ENCODE measurements at places on chromosomes 2 and 18.

- no peak for DNase-seq
These were observed 307.2 kb upstream of the MMADHC start for GRCh38 chr2:149894760-149895159.

DNA sequence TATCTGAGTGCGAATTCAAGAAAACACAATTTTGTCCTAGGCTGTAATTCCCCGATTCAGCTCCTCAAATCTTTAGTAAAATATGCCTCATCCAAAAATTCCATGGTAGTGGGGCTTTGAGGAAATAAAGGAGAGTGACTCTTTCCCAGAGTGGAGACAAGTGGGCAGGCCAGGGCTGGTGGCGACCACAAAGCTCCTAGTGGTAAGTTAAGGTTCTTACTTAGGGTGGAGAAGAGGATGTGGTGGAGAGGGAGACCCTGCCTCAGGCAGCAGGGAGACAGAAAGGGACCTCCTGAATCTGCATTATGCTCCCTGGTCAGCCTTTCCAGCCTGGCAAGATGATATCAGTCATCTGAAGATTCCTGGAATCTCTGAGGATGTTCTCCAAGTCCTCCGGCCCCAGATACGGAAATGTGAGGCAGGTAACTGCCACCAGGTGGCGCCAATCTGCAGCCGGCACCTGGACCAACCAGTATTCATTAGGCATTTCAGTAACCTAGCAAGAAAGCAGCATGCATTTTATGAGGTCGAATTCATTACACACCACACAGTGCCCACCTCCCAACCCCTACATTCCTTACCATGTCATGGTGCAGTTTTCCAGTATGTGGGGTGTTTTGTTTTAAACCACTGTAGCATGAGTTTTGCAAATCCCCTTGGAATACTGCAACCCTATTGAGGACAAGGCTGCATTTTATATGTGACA, 106.4 kb downstream of the POLE4 start:
- DNase-seq, result no peak

DNA sequence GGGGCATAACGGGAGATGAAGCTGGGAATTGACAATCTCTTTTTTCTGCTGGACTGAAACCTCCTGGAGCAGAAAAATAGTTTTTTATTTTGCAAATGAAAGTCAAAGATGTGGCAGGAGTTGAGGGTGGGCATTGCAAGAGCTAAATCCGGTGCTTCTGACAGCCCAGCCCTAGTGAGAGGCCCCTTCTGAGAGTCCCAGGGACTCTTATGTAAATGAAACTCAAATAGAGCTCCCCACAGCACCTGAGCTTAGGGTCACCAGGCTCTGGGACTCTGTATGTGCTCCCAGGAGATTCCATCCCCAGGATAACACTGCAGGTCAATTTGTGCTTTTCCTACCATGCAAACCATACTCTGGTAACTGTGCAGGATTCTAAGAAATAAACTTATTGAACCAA, 192.8 kb downstream of the ANKRD30B start:
- no peak for DNase-seq

DNA sequence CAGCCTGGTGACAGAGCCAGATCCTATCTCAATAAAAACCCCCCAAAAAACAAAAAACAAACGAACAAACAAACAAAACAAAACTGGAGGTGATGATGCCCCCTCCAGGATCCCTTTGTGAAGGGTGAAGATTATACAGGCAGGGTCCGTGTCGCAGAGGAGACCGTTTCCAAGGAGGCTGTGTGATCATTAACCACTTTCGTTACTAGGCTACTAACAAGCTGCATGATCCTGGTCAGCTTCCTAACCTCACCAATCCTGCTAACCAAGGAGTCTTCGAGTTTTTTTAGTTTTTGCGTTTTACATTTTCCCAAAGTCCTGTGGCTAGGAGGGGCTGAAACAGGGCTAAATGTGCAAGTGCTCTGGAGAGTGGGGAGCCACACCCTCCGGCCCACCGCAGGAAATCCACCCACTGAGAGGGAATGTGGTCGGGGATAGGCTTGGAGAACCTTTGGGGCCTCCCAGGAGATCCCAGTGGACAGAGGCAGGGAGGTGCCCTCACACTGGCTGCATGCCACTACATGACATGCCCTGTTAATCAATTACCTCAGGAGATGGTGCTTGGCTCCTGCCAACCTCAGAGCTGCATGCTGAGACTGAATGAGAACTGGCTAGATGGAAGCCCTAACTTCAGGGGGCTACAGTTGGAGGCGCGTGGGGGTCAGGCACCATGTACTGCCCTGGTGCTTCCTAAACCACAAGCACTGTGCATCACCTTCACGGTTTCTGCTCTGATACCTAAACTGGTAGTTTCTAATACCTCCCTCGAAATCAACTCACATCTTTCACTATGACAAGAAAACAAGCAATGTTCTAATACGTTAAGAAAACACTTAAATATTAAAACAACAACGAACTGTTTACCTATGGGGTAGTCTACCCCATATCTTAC, 67.5 kb upstream of the RGPD5 start:
- DNase-seq, result no peak

DNA sequence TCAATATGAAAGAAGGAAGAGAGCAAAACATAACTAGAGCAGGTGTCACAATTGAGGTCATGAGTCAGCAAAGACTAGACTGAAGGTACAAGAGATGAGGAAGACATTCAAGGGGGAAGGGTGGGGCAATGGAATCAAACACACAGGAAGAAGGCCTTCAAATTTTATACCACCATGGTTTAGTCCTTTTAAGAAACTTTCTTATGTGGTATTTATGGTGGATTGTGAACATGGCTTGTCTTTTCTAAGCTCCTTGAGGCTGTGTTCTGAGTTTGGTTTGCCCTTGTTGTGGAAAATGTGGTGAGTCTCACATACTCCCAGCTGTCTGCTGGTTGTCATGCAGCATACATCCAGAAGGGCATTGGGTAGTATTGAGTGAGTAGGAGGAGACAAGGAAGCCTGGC, 62.1 kb downstream of the NABP1 start:
- DNase-seq, result no peak

DNA sequence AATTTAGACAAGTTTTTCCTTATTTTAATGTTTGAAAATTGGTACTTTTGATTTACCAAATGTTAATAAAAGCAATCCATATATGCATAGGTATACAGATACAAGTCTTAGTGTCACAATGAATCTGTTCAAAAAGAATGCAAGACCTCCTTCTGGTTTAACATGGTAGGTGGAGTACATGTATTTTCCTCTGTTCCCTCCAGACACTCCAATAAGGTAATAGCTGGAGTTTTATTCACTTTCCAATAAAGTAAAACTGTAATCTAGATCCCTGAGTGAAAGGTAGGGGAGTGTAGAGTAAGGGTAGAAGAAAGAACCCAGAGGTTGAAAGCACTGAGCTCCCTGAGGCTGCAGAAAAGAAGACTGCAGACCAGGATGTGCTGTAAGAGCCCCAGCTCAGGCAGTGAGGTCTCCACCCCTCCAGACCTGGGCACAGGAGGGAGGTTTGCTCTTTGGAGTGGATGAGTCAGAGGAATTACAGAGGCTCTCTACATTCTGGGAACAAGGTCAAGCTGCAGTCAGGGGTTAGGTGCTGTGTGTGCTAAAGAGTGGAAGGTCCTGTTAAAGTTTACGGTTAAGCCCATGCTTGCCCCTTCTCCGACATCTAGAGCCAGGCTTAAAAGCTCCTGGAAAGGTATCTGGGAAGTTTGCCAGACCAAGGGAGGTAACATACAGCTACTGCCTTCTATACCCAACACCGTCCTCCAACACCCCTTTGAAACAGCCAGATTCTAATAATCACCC, 27.6 kb upstream of the STAT1 start:
- DNase-seq, result no peak

DNA sequence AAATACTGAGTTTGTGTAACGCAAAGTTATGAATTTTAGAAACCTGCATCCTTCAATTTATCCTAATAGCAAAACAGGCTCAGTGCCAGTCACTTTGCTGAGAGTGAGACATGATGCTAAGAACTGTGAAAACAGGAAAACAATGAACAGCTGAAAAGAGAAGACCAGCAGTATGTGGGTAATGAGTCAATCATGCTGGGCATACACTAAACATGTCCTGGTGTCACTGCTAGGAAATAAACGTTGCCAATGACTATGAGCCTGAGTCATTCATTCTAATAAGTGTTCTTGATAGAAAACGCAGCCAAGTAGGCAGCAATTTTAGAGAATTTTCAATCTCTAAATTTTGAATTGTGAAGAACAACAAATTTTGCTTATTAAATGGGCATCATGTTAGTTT, 237.3 kb downstream of the GALR1 start:
- DNase-seq, result no peak

- no peak for DNase-seq
These were observed 273.5 kb downstream of the CDH20 start for GRCh38 chr18:61606759-61607158.

- DNase-seq, result no peak
These were observed 86.9 kb downstream of the ACVR1 start for GRCh38 chr2:157789256-157789655.

GRCh38 chr2:110794390-110794789, 62.0 kb downstream of the ACOXL start:
- DNase-seq, result no peak

GRCh38 chr2:186537019-186537418, 51.0 kb downstream of the ZC3H15 start:
- DNase-seq, result no peak

- DNase-seq, result no peak
These were observed 4.9 kb downstream of the EPAS1 start for GRCh38 chr2:46302005-46302695.

- DNase-seq, result no peak
These were observed 33.6 kb upstream of the ATP6V1B1 start for GRCh38 chr2:70902067-70902442.

DNA sequence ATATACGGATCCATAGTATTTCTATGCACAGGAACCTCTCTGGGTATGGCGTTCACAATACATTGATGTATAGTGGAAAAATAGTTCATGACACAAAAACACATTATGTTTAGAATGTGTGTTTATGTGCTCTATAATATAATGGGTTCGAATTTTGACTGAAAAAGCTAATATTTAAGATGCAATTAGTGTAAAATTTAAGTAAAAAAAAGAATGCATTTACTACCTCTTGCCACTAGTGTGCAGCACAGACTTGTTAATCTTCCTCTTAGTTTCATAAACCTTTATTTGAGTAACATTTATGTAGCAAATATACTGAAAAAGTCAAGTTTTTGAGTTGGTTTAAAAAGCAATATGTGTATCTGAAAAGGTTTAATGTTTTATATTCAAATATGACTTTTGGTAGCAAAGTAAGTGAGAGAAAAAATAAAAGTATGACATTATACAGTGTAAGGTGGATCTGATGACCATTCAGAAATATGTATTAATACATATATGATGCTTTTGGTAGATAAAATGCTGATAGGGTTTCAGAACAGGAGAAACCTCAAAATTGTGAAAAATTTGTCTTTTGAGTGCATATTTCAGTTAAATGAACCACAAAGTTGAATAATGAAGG, 49.4 kb downstream of the CCDC102B start:
- no peak for DNase-seq

GRCh38 chr2:104312684-104313083, 541.2 kb upstream of the POU3F3 start:
- DNase-seq, result no peak

- DNase-seq, result no peak
These were observed 9.3 kb downstream of the FAM228B start for GRCh38 chr2:24132543-24132942.

- DNase-seq, result no peak
These were observed 45.2 kb downstream of the ADNP2 start for GRCh38 chr18:80154293-80154692.

- DNase-seq, result no peak
These were observed 30.5 kb upstream of the ITGA4 start for GRCh38 chr2:181426672-181427071.

DNA sequence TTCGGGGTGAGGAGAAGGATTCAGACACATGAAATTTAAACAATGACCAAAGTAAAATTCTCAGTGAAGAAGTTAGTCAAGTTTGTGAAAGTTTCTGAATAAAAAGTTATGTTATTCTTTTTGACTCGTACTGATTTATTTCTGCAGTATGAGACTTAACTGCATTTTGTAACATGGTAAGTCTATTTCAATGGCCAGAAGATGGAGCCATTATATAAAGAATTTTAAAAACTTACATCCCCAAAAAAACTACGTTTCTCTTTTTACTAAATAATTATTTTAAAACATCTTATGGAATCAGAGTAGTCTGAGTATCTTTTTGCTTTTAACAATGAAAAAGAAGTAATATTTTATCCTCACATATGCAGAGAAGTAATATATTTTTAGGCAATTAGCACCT, 51.4 kb upstream of the SCN1A start:
- no peak for DNase-seq

DNA sequence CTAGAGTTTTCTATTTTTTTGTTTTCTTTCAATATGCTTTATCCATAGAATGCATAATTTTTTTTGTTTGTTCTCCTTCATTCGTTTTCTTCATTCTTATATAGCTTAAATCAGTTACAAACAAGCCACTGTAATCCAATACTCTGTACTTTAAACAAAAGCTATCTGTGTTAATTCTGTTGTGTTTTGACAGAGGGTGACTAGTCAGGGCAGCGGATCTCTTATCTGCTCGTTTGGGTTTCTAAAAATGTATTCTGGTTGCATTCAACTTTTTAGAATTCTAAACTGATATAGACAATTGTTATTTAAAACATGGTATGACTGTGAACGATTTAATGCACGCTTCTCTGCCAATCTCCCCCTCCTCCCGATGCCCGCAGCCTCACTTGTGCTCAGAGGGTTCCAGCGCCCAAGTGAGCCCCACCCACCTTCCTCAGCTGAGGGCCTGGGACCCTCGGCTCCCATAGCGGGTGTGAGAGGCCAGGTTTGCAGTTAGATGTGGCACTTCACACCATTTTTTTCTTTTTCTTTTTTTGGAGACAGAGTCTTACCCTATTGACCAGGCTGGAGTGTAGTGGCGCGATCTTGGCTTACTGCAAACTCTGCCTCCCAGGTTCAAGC, 44.1 kb downstream of the NCK2 start:
- DNase-seq, result no peak

GRCh38 chr2:11018651-11019185, 107.0 kb downstream of the KCNF1 start:
- no peak for DNase-seq

All from left renal cortex interstitium (tissue), 4 donors.